ENCODE measurements at places on chromosomes 5 and 9.

- DNase-seq: no peak
Observed at GRCh38 chr9:126053913-126054312, 272.7 kb upstream of the MVB12B start.

DNA sequence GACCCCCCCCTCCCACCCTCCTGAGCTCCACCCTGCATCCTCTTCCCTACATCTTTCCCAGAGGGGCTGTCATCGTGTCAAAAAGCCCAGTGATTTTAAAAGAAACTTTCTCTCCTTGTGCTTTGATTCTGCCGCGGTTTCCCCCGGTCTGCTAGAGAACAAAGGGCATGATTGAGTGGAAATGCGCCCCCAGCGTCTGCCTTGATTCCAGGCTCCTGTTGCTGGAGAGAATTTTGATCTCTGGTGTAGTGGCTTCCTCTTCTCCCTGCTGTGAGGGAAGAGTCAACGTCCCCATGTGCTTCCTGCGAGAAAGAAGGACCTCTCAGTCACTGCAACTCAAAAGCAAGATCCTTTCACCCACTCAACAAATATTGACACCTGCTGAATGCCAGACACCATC lies 61.9 kb upstream of the RAPGEF1 start:
- no peak for DNase-seq

- no peak for DNase-seq
Observed at GRCh38 chr5:15241216-15241821, 258.7 kb upstream of the FBXL7 start.

DNA sequence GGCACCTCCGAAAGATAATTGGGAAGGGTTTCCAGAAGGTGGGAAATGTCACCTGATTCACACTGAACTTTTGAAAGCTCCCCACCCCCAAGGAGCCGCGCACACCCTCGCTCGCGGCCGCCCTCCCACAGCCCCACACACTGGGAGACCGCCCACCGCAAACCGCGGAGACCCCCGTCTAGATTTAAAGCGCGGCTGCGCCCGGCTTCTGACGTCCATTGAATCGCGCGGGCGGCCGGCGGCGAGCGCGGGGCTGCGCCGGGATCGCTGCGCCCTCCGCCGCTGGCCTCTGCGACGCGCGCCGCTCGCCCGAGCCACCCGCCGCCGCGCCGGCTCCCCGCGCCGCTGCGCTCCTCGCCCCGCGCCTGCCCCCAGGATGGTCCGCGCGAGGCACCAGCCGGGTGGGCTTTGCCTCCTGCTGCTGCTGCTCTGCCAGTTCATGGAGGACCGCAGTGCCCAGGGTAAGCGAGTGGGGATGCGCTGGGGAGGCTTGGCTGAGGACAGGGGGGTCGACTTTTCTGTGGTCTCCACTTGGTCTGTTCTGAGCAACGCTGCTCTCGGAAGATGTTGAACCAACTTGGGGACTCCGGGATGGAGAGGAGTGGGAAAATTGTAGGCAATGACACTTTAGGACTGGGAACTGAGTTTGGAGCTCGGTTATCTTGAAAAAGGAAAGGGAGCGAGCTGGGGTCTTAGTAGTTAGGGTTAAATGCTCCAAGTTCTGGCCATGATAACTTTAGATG lies at the start of gene FST:
FST (plus strand) TSS at position 214 of the 743 bp plus-strand sequence; CDS start at position 377, 163 bp downstream.
- peak; percentile 11 for DNase-seq

DNA sequence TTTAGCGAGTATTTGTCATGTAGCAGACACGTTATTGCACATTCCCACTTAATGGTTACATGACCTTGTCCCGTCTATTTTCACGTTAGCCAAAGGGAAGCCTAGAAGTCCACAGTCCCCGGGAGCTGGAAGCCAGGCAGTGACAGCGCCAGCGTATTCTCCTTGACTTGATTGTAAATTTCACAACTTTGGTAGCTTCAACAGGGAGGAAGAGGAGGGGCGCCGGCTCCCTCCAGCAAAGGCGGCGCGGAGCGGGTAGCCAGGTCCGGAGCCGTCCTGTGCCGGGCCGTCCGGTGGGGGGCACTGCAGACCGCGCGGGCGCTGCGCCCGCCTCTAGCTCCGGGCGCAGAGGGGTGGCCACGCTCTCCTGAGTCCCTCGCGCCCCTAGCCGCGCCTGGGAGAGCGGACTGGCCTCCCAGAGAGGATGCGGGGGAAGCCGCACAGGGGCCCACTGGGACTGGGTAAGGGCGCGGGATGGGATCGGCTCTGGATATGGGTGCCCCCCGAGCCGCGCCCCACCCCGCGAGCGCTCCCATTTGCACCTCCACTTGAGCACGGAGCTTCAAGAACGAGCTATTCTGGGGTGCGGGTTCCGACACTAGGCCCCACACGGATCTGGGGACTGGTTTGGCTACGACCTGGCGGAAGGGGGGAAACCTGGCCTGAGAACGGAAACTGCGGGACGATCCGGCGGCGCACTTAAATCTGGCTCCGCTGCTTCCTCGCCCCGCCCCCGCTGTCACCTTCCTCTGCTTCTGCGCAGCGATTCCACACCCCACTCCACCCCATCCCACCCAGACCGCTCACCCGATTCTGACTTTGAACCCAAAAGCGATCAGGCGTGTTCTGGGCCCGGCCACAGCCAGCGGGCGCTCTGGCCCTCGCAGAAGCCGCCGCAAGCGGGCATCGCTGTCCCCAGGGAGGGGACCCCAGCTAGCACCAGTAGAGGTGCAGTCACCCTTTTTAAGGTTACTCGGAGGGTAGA lies 23.8 kb downstream of the KLF4 start:
- DNase-seq: peak; percentile 17

GRCh38 chr5:156378159-156378558 lies 51.2 kb downstream of the SGCD start:
- no peak for DNase-seq

DNA sequence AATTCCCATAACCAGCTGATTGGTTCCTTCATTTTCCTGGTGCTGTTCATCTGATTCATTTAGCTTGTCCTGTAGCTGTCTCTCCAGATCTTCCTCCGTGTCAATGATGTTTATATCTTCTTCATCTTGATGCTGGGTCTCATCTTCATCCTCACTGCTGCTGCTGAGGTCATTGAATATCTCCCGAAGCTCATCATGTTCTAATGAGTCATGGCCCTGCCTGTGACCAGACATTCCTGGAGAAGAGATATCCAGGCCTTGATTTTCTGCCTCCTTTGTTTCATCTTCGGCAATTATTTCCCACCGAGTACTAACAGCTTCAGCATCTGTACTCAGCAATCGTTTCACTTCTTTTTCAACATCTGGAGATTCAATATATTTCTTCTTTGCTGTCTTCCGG lies 1.4 kb downstream of the TAF7 start:
- no peak for DNase-seq

DNA sequence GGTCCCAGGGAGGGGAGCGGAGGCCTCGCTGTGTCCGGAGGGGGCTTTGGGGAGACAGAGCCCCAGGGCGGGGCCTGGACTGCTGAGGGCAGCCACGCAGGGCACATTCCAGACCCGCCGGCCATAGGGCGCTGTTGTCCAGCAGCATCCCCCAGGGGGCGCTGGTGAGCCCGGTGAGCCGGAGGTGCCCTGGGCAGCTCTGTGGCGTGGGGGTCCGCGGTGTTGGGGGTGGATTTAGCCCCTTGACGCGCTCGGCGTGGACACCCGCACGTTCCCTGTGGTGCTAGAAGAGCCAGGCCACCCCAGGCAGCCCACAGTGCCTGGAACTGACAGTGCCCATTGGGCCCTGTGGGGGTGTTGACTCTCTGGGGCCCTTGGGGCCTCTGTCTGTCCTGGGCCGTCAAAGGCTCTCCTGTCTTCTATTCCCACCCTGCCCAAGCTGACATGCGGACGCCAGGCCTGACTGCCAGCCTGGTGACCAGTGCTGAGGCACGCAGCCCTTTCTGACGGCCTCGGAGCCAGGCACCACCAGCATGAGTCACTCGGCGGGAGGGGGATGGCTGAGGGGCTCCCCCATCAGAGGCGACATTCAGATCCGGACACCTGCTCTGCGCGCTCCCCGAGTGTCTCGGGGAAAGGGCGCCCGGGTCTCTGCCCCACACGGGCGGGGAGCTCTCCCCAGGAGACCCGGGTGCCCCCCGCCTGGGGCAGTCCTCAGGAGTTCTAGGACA lies 23.9 kb downstream of the TPPP start:
- DNase-seq: peak; percentile 57

DNA sequence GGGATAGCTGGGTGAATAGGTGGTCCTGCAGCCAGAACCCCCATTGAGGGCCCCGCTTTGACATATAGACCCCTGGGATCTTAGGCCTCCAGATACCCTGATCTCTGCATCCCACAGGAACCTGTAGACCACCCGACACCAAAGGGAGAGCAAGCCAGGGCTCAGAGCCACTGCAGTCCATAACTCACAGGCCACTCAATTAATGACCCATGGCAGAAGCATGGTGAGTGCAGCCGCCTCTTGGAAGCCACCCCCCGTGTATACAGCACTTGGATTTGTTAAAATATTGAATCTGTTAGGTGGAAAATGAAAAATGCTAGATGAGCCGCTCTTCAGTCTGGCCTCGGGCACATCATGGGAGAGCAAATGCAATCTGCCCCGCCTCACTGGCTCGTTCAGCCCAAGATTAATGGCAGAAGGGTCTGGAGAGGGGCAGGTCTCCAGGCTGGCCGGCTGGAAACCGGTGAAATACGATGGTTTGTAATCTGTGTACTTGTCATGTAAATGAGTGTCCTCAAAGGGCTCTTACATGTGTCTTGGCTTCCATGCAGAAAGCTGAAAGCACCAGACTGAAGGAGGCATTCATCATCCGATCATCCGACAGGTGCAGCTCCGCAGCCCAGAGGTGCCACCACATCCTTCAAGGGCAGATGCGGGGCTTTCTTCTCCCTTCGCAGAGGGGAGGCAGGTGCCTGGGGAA lies 111.3 kb downstream of the OLFM1 start:
- no peak for DNase-seq

GRCh38 chr9:105143136-105143430 lies 101.4 kb upstream of the SLC44A1 start:
- DNase-seq: no peak

- no peak for DNase-seq
Observed at GRCh38 chr5:41252036-41252435, 38.7 kb upstream of the C6 start.

- DNase-seq: no peak
Observed at GRCh38 chr9:27489087-27489876, 34.8 kb upstream of the IFNK start.

DNA sequence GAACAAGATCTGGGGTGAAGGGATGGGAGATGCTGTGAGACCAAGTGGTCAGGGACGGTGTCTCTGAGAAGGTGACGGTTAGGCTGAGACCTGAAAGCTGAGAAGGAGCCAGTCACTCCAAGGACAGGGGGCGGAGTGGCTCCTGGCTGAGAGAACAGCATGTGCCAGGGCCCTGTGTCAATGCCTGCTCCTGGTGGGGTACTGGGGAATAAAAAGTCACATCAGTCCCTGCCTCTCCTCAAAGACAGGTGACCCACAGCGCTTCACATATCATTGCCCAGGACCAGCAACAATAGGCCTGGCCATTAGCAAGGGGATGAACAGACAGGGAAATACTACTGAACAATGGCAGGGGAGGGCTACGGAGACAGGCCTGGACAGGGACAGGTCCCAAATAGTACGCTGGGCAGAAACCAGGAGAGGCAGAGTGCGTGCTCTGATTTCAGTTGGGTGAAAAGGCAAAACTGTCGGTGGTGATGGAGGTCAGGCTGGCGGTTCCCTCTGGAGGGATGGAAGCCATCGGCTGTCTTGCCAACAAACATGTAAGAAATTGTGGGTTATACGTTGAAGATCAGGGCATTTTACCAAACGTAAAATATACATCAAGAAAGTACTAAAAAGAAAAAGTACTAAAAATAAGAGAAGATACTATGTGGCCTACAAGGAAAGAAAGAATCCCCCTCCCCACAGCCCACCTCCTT lies 64.3 kb downstream of the C9orf50 start:
- no peak for DNase-seq

- DNase-seq: no peak
Observed at GRCh38 chr5:82519558-82519957, 241.4 kb upstream of the RPS23 start.

GRCh38 chr5:156326718-156327259 lies at the start of gene SGCD:
SGCD (plus strand) TSS chr5:156327164.
- DNase-seq: no peak

- no peak for DNase-seq
Observed at GRCh38 chr9:34171753-34172535, 6.9 kb upstream of the UBAP1 start.

GRCh38 chr5:140242890-140243585 lies 59.9 kb downstream of the PFDN1 start:
- DNase-seq: no peak

DNA sequence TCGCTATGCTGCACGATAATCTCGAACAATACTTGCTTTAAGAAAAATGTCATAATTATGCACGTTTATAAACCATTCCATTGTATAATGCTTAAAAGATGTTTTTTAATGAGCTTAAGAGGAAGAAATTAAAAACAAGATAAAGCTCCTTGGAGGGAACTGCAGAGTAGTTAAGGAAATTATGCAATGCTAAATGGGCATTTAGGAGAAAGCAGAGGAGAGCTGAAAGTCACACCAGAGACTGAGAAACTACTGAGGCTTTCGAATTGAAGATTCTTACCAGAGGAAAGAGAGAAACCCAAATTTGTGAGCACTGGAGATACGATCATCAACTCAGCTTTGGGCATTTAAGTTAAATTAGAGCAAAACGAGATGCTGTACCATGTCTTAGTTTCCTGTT lies 119.4 kb downstream of the CDH10 start:
- no peak for DNase-seq
